ENCODE measurements at places on chromosomes 3 and 15.

GRCh38 chr3:193614430-193614829, 21.4 kb downstream of the OPA1 start:
- no peak for ATAC-seq

DNA sequence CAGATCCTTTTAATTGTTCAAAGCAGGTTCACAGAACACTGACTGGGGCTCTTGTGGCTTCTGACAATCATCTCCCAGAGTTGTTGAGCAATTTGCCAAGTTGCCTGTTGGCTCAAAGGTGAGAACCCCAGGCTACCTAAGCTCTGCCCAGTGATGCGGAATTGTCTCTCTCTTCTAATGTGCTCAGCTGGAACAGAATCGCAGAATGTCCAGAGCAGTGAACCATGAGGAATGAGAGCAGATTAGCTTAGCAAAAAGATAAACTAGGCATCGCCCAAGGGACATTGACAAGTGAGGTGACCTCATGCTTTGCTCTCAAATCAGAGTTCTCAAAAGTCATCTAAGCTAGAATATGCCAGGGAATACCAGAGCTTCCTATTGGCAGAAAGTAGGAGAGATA, 148.1 kb downstream of the WDR76 start:
- no peak for ATAC-seq

GRCh38 chr3:27326202-27326601, 43.0 kb downstream of the NEK10 start:
- peak; percentile 45 for ATAC-seq

DNA sequence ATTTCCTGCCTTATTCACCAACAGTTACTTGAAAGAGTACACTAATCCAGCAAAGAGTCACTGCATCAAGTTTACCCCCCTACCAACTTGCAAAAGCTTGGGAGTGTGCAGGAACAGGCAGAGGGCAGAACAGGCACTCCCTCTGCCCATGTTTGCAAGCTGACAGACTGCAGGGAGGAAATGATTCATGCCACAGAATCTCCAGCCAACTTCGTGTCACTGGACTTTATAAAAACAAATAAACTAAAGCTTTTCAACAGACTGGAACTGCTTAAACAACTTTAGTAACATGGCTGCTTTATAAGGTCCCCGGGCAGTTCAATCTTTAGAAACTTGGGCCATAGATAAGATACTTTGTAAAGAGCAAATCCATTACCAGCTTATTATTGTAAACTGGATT, 129.5 kb downstream of the THRB start:
- peak; percentile 99 for ATAC-seq

DNA sequence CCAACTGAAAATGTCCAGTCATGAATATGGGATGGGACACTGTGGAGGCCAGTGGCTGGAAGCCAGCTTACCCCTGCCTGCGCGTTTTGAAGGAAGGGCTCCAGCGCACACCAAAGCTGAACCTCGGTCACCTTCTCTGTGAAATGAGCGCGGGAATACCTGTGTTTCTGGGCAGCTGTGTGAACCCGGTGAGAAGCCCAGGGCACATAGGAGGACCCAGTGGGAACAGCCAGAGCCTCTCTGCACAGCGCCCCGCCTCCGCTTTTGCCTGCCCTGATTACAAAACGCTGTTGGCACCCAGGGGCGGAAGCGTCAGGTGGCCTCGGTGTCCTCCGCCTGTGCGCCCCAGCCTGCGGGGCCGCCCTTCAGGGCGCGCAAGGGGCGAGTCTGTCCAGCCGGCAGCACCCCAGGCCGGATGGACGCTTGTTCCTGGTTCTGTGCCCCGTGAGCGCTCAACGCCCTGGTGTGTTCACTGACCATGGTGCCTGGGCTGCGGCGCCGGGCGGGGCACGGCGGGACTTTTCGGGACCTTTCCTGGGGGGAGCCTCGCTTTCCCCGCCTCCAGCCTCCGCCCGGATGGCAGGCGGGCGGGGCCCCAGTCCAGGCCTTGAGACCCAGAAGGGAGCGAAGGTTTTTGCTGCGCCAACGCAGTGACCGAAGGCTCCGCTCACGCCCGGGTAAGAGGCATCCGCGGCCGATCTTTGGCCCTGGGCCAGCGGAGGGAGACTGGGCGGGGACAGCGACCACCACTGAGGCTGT, at the start of gene SQOR:
TSS of gene SQOR (plus strand) at position 598 of the 759 bp plus-strand sequence. CDS start 23,895 bp downstream, outside the sequence.
- peak; percentile 78 for ATAC-seq

DNA sequence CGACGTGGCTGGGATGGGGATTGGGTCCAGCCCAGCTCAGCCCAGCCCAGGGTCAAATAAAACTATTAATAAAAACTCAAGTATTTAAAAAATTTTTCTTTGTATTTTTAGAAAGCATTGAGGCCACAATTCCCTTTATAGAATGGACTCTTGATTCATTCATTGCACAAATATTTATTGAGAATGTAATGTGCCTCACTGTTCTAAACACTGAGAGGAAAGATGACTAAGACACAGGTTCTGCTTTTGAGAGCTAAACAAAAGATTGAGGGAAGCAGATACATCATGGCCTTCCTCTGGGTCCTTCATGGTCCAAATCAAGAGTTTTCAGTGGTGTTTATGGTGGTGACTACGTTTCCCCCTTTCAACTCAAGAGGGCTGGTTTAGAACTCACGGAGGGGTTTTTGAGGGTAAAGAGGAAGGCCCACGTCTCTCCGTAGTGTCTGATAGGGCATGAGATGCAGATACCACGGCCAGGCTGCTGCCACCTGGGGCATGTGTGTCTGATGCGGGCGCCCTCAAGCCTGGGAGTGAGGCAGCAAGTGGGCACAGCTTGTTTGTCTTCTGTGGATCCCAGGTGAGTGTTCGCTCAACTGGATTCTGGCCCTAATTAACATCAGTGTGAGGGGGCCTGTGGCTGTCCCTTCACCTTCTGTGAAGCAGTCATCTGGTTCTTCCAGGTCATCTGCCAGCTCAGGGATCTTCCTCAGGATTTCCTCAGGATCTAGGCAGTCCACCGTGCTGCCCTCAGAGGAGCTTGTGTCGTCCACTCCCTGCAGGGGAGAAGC, 73.5 kb upstream of the SCN5A start:
- ATAC-seq = no peak

DNA sequence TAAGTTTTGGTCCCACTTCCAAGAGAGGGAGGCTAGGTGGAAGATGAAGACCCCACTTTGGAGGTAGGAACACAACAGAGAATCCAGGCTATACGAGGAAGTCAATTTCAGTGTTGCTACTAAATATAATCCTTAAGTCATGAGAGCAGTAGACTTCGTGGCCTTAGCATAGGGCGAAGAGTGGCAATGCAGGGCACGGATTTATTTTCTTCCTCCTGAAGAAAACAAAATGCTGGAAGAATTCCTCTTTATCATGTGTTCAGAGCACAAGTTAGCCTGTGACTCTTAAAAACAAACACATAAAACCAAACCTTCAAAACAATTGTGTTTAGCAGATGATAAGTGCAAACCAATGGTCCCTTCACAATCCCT, 19.4 kb downstream of the BCL2L10 start:
- peak; percentile 5 for ATAC-seq

DNA sequence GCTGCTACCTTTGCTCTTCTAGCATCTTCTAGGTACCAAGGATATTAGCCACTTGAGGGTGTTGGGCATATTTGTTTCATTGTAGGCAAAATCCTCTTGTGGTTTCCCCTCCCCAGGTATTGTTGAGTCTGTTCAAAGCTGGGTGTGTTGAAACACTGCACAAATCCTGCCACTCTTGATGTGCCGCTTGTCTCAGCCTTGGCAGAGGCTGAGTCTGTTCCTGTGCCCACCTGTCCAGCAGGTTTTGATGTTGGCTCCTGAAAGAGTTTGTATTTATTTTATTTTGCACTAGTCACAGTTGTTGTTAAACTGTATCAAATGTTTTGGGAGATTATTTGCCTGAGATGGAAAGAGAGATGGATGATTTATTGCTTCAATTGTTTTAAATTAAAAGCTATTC, 136.2 kb downstream of the USP13 start:
- no peak for ATAC-seq

GRCh38 chr3:114290911-114291901, 2.6 kb upstream of the TIGIT start:
- ATAC-seq = peak; percentile 87

GRCh38 chr15:33788906-33789540, 179.3 kb upstream of the CHRM5 start:
- ATAC-seq = no peak

- 0 out of 3 replicates have a peak, but pooled peaks have one; percentile 31 for ATAC-seq
These were observed 8.2 kb upstream of the VGLL4 start for GRCh38 chr3:11651900-11652299.

DNA sequence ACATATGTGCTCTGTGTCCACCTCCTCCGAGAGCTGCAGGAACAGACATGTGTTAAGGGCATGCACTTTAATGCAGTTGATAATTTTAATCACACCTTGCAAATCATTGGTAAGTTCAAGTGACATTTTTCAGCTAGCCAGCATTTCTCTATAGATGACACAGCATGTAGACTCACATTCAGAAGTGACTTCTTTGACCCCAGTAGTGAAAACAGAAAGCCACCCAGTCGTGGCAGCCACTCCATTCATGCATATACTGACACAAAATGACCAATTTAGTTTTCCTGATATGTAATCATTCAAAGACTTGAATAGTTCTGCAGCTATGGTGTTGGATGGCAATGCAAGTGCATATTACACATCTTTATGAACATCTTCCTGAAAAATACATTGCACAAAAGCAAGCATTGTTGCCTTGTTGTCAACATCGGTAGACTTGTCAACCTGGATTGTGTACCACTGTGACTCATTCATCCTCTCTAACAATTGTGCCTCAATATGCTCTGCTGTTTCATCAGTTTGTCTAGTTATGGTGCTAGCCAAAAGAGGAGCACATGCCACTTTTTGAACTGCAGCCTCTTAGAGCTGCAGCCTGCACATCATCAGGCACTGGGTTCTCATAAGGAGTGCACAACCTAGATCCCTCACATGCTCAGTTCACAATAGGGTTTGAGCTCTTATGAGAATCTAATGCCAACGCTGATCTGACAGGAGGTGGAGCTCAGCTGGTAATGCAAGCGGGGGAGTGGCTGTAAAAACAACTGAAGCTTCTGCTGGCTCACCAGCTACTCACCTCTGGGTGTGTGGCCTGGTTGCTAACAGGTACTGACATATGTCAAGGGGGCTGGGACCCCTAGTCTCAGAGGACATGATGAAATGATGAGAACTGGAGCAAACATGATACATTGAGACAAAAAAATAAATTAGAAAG, 622.0 kb downstream of the PYDC2 start:
- ATAC-seq = no peak

DNA sequence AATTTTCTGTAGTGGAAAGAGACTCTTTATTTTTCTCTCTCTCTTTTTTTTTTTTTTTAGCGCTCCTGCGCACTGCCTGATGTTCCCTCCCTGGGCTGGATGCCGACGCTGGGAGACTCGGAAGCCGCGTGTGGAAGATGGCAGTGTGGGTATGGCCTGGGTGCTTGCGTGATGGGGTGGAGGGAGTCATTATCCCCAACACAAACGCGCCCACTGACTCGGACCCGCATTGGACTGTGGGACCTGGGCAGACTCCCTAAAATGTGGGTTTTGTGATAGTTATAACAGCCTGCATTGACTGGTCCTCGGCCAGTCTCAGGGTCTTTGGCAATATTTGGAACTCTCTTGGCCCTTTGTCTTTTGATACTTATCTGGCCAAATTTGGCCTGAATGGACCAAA, 157.9 kb downstream of the TJP1 start:
- no peak for ATAC-seq

DNA sequence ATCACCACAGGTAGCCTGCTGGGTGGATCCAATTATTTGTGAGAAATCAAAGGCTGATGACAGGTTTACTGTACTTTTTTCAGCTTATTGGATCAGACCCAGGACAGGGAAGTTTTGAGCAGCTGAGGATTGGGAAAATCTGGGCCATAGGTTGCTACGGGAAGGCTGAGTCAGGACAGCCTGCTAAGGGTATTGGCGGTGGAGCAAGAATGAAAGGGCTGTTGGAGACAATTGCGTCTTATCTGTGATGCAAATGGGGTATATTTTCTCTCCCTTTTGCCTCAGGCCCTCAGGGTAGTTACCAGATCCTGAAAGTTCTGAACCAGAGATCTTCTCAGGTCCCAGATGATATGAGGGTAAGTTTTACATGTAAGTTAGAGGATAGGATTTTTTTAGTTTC, 317.7 kb downstream of the EDEM1 start:
- ATAC-seq = no peak

DNA sequence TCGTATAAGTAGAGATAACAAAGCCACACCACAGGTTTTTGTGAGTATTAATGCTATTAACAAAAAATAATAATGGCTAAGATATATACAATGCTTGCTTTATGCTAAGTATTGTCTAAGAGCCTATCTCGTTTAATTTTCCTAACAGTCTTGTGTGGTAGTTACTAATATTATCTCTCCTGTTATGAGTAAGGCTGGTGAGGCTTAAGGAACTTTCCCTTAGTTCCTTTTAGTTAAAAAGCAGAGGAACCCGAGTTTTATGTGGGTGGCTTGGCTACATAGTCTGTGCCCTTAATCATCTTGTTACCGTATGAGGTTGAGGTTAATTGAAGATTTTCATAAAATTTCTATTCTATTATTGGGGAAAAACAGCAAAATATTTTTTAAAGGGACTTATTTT, 218.4 kb downstream of the SOX2 start:
- no peak for ATAC-seq

DNA sequence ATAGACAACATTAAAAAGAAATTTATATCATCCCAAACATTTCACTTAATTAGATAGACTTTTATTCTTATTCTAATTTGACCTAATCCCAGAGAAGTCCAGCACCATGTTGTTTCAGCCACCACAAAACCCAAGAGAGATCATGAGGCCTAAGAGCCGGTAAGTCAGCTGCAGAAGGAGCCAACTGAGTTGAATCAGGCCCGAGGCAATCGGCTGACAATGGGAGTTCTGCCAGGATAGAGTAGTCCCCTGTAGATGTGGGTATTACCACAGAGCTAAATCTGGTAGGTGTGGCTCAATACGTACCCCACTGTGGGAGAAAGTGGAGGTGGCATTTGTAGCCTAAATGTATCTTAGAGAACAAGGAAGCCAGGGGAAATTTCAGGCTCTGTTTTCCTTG, 49.7 kb upstream of the UMPS start:
- ATAC-seq = no peak

GRCh38 chr15:93027413-93027812, 61.6 kb downstream of the RGMA start:
- no peak for ATAC-seq

- no peak for ATAC-seq
These were observed 1.9 kb downstream of the FES start for GRCh38 chr15:90886291-90886614.

GRCh38 chr15:33839540-33839939, 128.8 kb upstream of the CHRM5 start:
- ATAC-seq = no peak

DNA sequence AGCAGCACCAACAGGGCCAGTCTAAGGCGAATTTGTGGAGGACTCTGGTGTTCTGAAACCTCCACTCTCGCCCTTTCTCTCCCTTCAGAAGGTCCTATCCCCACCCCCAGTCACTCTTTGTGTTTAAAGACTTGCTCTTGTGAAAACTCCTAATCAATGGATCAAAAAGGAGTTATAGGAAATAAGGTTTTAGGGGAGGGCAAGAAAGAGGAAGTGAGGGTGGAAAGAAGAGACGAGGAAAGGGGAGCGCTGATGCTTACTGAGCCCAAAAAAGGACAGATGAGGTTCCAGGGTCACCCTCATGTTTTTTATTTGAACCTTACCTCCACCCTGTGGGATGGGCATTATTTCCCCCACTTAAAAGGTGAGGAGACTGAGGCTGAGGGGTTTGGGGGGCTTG, 70.0 kb upstream of the SLC6A11 start:
- no peak for ATAC-seq

Data from SK-N-SH treated with all-trans-retinoic acid at 6 μM for 48 hours (cell line).